Suppressor macrophage (primary cell): ENCODE measurements at places on chromosomes 11 and 22.
A peak's percentile ranks its signal among the peaks of the same experiment; 100 is the strongest.

DNA sequence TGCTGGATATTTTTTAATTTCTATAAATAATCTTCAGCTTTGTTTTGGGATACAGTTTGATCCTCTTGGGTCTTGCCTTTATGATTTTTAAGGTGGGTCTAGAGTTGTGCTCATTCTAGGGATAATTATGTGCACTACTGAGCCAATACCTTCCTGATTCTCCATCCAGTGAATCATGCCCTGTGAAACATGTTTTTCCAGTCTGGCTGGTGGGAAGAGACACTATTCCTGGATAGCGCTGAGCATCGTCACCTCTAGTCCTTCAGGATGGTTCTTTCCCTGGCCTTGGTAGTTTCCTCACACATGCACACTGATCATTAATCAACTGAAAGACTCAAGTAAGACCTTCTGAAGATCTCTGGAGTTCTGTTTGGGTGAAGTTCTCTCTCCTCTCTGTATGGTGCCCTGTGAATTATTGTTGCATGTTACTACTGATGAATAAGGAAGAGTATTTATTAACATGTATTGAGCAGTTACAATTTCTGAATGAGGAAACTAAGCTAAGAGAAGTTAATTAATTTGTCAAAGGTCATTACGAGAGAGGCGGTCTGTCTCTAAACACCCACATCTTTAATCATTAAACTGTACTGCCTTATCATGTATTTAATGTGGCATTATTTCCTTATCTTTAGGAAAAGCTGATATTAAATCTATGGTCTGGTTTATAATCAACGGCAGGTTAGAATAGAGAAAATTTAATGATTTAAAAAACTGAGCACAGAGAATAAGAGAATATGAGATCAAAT, 39.1 kb upstream of the LIPT2 start:
- no peak for DNase-seq

DNA sequence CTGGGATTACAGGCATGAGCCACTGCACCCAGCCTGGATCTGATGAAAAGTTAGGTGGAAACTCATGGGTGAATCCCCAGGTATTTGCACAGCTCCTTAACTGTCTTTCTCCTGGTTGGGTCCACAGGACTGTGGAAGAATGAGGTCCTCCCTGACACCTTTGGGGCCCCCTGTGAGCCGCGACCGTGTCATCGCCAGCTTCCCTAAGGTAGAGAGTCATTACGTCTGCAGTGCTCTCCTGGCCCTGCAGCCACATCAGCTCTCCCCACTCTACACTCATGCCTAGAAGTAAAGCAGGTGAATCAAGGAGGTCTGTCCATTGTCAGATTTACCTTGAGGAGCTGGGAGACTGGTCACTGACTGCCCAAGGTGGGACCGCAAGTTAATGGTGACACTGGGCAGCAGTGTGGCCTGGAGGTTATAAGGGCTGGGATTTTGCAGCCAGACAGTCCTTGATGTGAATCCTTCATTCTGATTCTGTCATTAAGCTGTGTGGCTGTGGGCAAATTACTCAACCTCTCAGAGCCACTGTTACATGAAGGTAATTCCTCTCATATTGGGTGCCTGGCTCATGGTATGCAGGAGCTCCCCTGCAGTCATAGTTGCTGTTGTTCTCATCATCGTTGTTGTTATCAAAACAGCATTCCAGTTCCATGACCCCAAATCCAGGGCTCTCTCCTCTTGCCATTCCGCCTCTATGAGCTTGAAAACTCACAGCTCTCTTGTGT, 1.4 kb downstream of the RAB36 start:
- no peak for DNase-seq

GRCh38 chr11:122789907-122790306, 48.4 kb upstream of the CRTAM start:
- DNase-seq: no peak

- DNase-seq: no peak
These were observed 131.6 kb downstream of the FBXO7 start for GRCh38 chr22:32606181-32606580.

DNA sequence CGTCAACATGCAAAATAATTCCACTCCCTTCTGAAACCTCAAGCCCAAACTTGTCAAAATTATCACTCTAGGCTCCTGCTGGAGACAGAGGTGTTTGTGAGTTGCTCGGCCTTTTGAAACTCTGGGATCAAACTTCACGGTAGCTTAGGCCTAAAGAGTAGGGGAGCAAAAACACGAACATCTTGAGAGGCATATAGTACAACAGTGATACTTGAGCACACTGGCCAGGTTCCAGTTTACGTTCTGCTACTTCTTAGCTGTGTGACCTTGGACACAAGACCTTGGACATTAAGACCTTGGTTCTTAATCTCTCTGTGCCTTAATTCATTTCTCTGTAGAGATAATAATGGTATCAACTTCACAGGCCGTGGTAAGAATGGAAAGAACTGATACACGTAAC, 123.5 kb upstream of the LMO1 start:
- DNase-seq: no peak

- DNase-seq: no peak
These were observed 83.5 kb downstream of the ACER3 start for GRCh38 chr11:76944225-76944624.

- DNase-seq: peak; percentile 49
These were observed 22.4 kb upstream of the ARHGAP8 start for GRCh38 chr22:44730022-44730393.

DNA sequence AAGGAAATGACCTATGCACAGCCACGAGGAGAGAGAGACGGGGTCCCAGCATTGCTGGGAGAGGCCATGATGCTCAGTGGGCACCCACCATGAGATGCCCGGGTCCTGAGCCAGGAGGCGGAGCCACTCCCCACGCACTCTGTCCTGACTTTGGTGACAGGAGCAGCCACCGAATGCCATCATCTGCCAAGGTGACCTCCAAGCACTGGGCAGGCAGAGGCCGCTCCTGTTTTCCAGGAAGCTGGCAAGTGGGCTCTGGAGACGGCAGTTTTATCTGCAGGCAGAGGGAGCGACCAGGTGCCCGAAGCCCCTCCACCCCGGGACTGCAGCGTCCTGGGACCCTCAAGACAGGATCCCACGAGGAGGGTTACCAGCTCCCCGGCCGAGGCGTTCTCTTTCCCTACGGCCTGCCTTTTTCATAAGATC, 453.9 kb downstream of the BRD1 start:
- DNase-seq: no peak

GRCh38 chr11:134149371-134149770, 74.4 kb downstream of the NCAPD3 start:
- DNase-seq: no peak

GRCh38 chr11:35548925-35549561, 23.6 kb upstream of the PAMR1 start:
- no peak for DNase-seq

GRCh38 chr11:58125469-58125868, at the start of gene OR9I1:
TSS of gene OR9I1 (minus strand) at chr11:58125530. CDS start at chr11:58119444, 6,086 bp downstream.
- no peak for DNase-seq

GRCh38 chr11:78202733-78203167, 14.0 kb downstream of the USP35 start:
- peak; percentile 17 for DNase-seq

GRCh38 chr22:46417769-46418168, 82.3 kb downstream of the TRMU start:
- no peak for DNase-seq

GRCh38 chr22:48927591-48927990, 900.1 kb downstream of the BRD1 start:
- no peak for DNase-seq

DNA sequence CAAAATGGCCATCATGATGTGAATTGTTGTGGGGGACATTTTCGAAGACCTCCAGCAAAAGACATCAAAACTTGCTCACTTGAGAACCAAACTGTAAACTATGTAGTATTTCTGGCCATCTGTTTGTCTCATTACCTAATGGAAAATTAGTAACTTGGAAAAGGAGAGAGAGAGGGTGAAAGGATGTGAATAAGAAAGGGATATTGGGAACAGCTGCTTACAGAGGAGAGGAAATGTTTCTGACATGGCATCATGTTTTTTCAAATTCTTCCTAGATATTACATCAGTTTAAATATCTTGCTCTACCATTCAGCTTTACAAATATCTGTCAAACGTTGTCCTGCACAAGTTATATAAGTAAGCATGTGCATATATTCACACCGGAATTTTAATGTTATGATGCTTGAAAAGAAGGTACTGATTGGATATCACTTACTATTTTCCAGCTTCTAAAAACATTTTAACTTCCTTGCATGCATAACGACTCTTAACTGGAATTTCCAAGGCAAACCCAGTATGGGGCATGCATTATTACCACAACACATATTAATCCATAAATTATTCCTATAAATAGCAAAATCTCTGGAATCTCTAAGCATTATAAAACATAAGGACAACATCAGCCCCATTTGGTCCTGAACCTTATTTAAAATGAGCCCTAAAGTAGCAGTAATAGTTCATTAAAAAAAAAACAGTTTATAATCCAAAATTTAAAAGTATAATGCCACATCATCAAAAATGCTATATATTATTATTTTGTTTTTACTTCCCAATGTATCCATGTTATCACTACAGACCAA, 20.0 kb downstream of the GUCY1A2 start:
- DNase-seq: no peak

- DNase-seq: no peak
These were observed 121.1 kb downstream of the NTM start for GRCh38 chr11:131491503-131491902.

GRCh38 chr11:120932305-120932915, 91.5 kb upstream of the TBCEL start:
- no peak for DNase-seq

- DNase-seq: peak; percentile 96
These were observed at the start of gene CASTOR1 for GRCh38 chr22:30289141-30289979. TSS of gene CASTOR1 (minus strand) at chr22:30289505. CDS start at chr22:30289497, 8 bp downstream.

- DNase-seq: no peak
These were observed 1.1 kb downstream of the EXT2 start for GRCh38 chr11:44096360-44097185.

DNA sequence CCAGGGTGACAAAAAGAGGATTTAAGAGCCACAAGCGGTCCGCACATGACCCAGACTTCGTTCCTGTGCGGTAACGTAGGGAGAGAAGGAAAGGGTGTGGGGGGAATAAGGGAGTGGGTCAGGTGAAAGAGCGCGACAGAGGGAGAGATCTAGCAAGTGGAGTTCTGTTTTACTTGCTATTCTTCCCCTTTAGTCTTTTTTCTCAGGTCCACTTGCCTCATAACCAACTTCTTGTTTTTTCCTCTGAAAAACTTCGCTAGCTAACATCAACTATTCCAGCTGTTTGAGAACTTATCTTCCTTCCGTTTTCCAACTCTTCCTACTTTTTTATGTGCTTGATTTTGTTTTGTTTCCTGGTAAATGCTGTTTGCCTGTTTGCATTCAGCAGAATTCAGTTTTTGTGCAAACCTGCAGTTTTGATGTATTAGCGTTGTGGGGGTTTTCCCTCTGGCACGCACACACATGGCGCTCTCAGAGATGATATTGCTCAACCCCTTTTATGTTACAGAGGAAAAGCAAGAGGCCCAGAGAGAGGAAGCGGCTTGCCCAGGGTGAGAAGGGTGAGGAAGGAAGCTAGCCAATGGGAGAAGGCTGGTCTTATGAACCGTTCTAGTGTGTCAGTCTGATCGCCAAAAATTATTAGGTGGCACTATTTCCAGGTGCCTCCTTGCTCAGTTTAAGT, 592 bp upstream of the CTSC start:
- DNase-seq: peak; percentile 85

- DNase-seq: no peak
These were observed 32.2 kb downstream of the C2CD3 start for GRCh38 chr11:74138572-74138971.

DNA sequence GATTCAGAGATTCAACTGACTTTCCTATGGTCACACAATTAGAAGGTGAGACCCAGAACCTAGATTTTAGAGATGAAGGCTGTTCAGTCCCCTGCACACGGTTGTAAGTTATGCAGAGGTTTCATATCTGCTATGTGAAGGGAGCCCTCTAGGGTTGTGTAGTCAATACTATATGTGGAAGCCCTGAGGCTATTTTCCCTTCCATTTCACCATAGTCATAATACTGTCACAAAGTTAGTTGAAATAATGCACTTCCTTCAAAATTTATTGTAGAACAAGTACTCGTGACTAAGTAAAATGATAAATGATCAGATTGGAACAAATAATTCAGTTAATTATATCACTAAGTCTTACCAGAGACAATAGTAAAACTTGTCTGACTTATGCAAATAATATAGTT, 48.8 kb downstream of the ENDOD1 start:
- peak; percentile 47 for DNase-seq

DNA sequence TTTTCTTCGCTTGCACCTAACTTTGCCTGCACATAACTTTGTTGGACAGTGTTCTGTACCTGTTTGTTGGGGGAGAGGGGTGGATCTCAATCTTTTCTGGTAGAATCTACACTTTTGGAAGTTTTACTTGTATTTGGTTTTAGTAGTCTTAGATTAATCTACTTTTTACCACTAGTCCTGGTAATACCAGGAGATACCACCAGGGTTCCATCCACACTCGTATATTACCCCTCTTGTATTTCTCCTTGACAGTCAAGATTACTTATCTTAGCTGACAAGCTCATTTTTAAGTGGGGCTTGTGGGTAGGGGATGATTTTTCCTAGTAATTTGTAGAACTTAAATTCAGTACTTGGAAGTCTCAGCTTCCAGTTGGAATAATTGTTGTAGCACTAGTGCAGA, 37.3 kb upstream of the TECTA start:
- peak; percentile 8 for DNase-seq

- no peak for DNase-seq
These were observed 217.3 kb upstream of the ARHGAP42 start for GRCh38 chr11:100469835-100470234.
